ENCODE measurements at places on chromosomes 1 and 21.

DNA sequence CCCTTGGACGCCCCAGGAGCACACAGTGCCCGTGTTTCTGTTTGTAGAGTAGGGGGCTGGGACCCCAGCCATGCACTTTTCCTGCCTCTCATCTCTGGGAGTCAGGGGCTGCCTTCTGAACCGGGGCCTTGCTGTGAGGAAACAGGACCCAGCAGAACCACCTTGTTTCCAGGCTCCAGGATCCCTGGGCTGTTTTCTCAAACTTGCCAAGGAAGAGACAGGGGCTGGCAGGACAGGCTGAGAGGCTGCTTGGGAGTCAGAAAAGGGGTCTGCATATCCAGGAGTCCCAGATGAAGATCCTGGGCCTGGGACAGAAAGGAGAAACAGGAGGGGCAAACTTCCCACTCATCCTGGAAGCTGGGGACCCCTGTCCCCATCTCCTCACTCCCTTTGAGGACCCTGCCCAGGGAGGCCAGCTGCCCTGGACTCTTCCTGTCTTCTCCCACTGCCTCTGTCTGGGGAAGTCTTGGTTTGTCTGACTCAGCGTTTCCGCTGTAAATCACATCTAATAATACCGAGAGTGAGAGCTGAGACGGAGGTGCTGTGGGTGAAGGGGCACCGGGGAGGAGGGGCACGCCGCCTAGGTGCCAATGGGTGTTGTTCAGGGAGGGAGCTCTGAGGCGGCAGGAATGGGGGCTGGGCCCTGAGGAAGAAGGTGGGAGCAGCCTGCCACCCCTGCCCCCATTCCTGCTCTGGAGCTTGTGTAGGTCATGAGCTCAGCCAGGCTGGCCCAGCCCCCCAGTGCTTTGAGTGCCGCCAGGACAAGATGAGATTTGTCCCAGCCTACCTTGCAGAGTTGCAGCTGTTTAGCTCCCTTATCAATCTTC lies 16.7 kb downstream of the POU3F1 start:
- no peak for DNase-seq

DNA sequence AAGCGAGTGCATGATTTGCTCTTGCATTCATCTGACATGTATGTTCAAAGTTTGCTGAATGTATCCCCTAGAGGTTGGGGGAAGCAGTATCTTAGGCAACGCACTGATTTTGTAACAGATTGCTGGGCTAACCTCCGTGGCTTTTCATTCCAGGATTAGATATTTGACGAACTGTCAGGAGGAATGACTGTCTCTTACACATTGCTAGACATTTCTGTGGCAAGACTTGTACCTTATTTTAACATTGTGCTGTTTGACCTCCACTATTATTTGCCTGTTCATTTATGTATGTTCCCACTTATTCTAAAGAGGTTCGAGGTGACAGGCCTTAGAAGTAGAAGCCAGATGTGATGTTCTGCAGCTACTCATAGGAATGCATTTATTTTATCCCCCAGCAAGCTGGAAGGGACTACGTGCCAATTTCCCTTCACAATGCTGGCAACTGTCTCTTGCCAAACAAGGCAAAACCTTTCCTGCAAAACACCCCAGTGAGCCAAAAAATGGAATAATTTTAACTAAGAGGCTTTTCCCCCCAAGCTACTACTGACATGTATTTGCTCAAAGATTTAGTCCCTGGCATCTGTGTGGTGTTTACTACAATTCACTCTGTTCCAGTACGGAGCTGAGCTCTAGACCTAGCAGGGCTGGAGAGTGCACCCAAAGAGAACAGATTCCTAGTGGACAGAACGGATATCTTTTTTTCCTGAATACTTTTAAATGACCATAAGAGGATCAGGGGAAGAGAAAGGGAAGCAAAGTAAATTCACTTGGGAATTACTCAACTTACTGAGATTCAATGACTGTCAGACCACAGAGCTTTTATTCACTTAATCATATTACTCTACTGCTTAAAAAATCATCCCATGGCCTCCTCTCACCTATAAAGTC lies 646.2 kb downstream of the SMYD3 start:
- DNase-seq, result peak; percentile 55

- DNase-seq, result peak; percentile 84
Measured at GRCh38 chr1:204408074-204408507, 3.5 kb downstream of the PPP1R15B start.

DNA sequence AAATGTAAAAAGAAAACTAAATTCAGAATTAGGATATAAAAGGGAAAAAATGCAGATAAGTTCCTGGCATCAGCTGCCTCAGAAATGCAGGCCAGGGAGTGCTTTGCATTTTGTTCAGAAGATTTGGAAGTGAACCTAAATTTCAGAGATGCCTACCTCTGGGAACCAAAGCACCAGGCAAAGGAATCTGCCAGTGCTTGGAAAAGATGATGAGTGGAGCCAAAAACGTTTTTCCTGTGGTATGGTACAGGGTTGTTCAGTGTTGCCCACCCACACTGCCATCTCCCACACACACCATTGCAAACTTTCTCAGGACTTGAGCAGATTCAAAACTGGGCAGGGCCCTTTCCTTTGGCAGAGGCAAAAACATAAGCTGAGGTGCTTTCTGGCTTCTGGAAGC lies 349.5 kb downstream of the TGFB2 start:
- no peak for DNase-seq

DNA sequence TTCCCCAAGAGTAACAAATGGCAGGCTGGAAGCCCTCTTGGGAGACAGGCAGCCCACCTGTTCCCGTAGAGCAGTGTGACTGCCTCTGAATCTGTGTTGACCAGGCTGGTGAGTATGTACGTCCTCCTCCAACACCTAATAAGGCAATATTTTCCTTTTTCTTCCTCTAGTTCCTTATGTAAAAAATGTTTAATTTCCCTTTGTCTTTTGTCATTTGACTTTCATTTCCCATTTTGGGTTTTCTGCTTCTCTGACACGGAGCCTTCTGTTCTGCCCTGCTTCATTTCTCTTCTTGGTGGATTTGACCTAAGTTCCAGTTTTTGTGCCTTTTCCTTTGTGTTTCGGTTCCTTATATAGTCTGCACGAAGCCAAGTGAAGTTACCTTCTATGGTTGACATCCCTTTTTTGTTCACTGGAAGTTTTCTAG lies 65.8 kb upstream of the ATF3 start:
- DNase-seq, result no peak

- DNase-seq, result peak; percentile 57
Measured at GRCh38 chr1:185646202-185646683, 87.9 kb upstream of the HMCN1 start.

GRCh38 chr1:41658431-41659158 lies 174.1 kb upstream of the EDN2 start:
- peak; percentile 46 for DNase-seq

GRCh38 chr1:119878171-119878570 lies 18.1 kb downstream of the ADAM30 start:
- DNase-seq, result no peak
